ENCODE measurements at places on chromosomes 11 and 22.

DNA sequence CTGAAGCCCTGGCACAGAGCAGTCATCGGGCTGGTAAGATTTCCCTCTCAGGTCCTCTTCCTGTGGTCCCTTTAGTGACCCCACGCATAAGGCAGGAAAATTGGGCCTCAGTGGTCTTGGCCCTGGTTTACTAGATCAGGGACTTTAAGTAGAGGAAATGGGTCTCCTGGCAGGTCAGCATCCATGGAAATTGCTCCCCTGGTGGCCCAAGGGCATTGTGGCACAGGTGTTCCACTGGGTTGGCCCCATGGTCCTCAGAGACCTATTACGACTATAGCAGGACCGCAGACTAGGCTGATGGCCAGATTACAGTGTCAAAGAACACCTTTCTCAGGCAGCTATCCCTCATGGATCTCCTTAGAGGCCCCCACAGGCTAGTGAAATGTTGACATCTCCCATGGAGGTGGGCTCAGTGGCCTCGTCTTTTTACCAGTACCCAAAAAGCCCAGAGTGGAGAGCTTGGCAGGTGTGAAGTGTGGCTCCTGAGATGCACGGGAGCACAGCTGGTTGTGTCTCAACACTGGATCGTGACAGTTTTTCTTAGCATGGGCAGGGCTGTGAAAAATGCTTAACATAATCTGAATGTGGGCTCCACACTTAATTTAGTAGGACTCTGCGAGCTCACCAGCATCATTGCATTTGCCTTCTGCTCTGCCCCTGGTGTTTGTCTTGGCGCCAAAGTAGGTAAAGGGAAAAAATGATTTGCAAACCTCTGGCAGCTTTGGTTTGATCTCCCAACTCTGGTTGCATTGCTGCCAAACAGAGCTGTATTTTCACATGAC, 74.2 kb downstream of the ZBTB16 start:
- DNase-seq = no peak

GRCh38 chr22:38031491-38031890, 25.7 kb upstream of the PICK1 start:
- no peak for DNase-seq

- no peak for DNase-seq
Observed at GRCh38 chr22:33829546-33830280, 90.6 kb downstream of the LARGE1 start.

GRCh38 chr22:32967386-32968101, 90.6 kb downstream of the SYN3 start:
- no peak for DNase-seq

- no peak for DNase-seq
Observed at GRCh38 chr11:13134886-13135285, 125.8 kb downstream of the RASSF10 start.

- no peak for DNase-seq
Observed at GRCh38 chr22:23033116-23033905, 37.0 kb upstream of the GNAZ start.

GRCh38 chr11:56624661-56625110, 10.0 kb upstream of the OR5M1 start:
- peak; percentile 51 for DNase-seq

DNA sequence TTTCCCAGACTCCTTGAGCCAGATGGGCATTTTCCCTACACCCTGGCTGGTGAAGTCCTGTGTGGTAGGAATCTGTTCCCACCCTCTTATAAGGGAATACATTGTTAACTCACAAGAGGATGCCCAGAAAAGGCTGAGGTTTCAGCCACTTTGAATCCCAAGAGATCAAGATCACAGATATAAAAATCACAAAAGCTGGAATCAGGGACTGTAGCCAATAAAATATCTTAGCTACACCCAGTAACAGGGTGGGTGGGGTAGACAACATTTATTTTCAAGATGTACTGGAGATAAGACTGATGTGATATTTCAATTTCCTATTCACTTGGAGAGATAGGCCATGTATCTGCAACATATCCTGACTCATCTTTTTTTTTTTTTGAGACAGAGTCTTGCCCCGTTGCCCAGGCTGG, 50.3 kb downstream of the COPB1 start:
- DNase-seq = no peak

- DNase-seq = peak; percentile 16
Observed at GRCh38 chr11:40797981-40798380, 661.5 kb downstream of the LRRC4C start.

- no peak for DNase-seq
Observed at GRCh38 chr11:117959438-117960149, 26.6 kb upstream of the IL10RA start.

DNA sequence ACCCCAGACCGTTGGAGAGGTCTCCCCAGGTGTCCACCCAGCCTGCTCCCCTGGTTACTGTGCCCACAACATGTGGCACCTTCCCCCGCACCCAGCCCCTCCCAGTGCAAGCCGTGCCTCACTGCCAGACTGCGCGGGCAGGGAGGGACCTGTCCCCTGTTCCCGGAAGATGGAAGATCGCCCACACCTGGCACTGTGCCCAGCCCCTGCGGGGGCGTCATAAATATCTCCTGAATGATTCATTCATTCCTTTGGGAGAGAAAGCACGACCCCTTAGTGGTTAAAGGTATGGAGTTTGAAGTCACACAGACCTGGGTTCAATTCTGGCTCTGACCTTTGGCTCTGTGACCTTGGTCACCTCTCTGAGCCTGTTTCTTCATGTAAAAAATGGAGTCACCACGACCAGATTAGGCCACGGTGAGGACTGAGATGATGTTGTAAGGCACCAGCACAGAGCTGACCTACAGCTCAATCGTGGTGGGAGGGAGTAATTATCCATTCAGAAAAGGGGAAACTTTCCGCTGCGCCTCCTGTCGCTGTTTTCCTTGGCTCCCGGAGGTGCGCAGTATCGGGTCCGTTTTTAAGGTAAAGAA, 497 bp upstream of the SYT12 start:
- peak; percentile 51 for DNase-seq

DNA sequence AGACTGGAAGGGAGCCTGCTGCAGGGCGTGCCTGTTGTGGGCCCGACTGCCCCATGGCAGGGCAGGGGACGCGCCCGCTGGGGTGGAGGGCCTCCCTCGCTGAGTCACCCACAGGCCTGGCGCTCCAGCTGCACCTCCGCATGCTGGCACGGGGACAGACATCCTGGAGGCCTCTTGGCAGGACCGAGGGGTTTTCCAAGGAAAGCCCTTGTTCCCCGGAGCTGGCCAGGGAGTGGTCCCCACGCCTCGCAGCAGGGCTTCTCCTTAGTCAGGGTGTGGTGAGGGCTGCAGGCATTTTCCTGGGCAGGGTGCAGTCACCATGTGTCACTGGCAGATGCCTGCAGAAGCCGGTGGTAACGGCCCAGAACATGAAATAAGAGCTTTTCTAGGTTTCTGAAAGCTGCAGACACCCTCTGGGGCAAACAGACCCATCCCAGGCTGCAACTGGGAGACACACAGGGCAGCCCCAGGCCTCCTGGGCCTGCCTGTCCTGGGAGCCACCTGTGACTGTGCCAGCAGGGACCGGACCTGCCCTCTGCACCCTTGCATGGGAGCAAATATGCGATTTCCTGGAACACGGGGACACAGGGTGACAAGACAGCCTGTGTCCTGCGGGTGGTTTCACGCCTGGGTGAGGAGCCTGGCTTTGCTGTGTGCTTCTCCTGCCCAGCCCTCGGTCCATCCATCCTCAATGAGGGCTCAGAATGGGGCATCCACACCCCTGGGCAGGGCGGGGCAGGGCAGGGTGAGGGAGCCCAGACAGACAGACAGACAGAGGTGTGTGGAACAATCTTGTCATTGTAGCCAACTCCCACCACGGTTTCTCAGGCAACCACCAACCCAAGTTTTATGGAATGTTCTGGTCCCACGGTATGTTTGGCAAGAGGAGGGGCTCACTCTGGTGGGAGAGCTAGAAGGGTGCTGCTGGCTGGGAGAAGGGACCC, 43.2 kb upstream of the FADD start:
- peak; percentile 5 for DNase-seq

DNA sequence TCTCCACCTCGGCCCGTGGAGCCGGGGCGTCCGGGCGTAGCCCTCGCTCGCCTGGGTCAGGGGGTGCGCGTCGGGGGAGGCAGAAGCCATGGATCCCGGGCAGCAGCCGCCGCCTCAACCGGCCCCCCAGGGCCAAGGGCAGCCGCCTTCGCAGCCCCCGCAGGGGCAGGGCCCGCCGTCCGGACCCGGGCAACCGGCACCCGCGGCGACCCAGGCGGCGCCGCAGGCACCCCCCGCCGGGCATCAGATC, 439 bp downstream of the YAP1 start:
- no peak for DNase-seq

- no peak for DNase-seq
Observed at GRCh38 chr11:113952070-113952469, 22.8 kb upstream of the HTR3A start.

DNA sequence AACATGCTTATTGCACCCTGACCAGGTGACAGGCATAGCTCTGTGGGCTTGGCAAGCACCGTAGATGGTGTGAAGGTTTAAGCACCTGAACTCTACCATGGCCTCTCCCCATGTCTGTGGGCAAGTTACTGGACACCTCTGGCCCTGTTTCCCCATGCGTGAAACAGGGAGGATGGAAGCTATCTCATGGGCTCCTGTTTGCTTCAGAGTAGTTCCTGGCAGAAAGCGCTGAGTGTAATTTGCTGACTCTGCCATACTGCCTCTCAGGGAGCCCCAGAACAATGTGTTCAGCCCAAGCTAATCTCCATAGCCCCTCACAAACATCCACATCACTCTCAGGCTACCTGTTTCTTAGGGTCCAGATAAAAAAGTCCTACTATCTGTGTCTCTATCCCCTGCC, 2.4 kb downstream of the CBX6 start:
- DNase-seq = no peak

DNA sequence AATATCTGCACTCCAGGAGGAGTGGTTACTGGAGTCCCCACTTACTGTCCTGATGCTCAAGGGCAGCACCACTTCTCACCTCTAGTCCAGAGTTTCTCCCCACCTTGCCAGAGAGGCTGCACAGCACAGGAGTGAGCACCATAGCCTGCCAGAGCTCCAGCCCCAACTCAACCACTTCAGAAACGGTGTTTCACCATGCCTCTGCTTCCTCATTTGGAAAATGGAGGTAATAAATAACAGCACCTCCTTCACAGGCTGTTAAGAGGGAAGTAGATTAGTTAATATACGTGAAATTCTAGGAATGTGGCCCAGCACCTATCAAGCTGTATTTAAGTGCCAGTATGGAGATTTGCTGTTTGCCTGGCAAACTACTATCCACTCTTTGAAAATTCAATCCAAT, 63.0 kb downstream of the GALNT18 start:
- no peak for DNase-seq

DNA sequence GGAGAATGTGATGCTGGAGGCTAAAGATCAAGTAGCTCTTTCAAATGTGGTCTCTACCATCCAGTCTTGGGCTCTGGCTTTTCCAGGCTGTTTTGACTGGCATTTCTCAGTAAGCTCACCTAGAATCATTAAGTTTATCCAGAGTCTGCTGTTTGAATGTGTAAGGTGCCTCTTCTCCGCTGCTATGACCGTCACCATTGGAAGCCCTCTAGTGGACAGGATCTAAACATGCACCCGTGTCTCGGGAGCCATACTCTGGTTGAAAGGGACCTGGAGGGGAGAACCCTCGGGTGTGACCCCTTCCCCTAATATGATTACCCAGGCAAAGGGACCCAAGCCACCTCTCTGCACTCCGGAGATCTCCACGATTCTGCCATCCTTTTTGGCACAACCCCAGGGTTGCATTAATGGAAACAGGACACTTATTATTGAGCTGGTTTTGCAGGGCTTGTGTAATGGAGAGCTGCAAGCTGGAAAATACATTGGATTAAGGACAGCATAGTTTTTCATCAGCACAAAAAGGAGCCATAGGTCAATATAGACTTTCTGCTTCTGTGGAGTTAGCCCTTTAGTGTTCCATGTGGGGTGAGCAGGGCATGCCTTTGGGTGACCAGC, 191.0 kb upstream of the LARGE1 start:
- peak; percentile 12 for DNase-seq

DNA sequence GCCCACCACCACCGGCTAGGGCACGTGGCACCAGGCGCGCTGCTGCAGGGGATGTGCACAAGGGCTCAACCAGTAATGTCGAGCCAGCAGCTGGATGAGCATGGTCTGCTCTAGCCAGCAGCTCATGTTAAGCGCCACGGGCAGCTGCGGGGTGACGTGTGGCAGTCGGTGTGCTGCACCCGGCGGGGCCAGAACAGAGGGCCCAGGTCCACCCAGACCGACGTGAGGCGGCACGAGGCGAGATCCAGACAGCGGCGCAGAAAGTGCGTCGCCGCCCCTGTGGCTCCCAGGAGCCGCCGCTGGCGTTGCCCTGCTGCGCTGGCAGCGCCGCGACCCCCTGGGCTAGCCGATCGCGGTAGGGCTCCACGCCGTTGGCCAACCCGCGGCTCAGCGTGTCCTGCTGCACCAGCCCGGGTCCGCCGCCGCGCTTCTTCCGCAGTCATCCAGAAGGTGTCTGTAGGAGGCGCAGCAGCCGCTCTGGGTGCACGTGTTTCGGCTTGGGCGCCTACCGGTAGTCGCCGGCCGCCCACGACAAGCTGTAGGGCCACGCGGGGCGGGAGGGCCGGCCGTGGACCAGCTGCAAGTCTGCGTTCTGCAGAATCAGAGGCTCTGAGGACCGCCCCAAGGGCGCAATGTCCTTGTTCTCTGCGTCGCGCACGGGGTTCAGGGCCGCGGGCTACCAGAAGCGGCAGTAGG, 4.6 kb upstream of the GALR3 start:
- DNase-seq = peak; percentile 63

- DNase-seq = no peak
Observed at GRCh38 chr11:15635521-15635920, 520.8 kb downstream of the INSC start.

DNA sequence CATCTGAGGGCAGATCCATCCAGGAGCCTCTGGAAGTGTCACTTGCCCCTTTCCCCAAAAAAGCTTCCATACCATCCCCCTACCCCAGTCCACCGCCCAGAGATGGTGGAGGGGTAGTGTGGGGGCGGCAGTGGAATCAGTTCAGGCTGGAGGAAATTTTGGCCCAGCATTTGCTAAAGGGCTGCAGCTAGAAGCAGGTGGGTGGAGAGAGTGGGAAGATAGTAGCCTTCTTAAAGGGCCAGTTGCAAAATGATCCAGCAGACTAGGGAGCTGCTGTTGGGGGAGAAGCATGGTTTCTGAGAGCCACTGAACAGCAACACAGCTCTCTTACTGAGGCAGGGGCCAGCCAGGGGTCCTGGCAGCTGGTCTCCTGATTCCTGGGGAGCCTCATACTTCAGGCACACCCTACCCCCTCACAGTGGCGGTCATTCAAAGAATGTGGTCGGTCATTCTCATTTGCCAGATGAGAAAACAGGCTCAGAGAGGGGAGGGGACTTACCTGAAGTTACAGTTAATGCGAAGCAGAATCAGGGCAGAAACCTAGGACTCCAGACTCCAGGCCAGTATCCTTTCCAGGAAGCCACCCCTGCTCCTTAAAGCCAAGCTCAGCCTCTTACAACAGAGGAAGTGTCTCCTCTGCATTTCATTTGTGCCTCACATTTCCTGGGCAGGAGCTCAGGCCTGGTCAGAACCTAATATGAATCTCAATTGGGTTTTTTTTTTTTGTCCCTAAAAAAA, 5.4 kb downstream of the SEC14L2 start:
- DNase-seq = no peak

DNA sequence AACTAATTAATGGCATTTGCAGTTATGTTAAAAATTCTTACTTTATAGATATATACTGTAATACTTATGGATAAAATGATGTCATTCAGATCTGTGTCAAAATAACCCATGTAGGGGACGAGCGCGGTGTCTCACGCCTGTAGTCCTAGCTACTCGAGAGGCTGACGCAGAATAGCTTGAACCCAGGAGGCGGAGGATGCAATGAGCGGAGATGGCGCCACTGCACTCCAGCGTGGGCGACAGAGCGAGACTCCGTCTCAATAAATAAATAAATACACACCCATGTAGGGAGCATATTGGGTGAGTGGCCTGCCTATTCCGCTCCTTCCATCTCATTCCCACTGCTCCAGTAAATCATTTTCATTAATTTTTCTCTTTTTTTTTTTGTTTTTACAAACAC, 7.1 kb downstream of the SNU13 start:
- DNase-seq = no peak

Data from iris pigment epithelial cell (primary cell).